NCI-H82 (cell line): ENCODE measurements at places on chromosomes 1 and 21.

- peak; percentile 92 for DNase-seq
Measured at GRCh38 chr1:205301205-205301821, 20.2 kb downstream of the NUAK2 start.

DNA sequence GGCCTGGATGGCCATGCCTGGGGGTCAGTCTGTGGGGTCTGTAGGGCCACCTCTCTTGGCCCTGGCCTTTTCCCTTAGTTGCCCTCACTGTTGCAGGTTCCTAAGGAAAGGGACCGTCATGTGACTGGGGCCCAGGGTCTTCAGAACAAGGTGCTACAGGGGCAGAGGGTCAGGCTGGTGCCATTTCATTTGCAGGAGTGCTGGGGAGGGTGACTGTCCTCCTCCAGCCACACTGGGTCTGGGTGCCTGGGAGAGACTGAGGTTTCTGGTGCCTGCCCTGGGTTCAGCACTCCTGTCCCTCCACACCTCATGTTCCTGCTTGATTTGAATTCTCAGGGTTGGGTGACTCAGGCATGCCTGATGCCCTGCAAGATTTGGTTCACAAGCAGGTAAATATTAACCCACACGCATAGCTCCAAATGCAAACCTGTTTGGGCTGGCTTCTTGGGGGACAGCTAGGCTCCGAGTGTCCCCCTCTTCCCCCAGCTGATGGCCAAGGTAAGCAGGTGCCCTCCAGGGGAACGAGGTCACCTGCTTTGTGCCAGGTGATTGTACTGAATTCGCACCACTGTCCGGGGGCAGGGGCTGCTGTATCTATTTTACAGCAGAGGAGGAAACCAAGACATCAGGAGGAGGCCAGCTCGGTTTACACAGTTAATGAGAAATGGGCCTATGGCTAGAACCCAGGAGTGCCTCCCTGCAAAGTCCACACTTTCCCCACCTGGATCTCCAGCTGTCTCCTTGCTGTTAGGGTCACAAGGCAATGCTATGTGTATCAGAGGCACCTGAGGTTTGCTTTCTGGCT lies 20.3 kb downstream of the ARHGEF10L start:
- DNase-seq: no peak

DNA sequence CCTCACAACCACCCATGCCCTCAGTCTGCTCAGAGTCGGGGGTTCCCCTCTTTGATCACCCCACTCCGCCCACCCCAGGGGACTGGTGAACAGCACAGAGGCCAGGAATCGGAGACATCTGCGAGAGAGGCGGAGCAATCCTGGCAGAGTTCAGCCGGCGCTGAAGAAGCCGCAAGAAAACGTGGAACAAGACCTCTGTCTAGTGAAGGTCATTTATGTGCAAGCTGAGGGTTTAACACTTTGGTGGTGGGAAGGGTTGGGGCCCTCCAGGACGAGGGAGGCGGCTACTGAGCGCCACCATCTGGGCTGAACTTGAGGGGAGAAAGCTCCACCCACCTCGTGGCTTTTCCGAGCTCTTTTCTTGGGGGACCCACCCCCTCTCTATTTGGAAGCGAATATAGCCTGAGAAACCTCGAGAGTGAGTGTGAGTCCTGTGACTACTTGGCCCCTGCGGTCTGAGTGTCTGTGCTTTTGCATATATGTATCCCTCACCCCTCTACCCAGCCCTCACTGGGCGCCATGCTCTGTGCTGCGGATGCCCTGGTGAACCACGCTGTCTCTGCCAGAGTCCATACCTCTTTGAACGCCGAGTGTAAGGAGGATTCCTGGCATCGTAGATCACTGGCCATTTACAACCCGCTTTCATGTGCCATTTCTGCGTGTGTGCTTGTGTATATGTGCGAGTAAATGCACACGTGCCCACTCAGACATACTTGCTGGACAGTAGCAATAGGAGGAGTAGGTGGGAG lies 1.2 kb upstream of the EPHA10 start:
- DNase-seq: peak; percentile 85

DNA sequence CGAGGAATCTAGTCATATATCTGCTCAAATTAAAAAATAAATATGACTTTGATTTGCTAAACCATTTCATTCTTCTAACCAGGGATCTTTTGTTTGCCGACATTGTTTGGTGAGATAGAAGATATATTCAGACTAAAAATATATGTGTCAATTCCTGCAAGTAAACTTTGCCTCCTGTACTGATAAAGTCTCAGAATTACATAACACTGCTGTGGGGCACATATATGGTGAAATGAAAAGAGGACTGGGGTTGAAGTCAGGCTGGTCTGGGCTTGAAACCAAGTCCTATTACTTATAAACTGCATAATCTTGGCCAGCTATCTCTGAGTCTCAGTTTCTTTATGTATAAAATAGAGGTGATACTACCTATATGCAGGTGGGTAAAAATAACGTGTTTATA lies 9.8 kb downstream of the SCMH1 start:
- no peak for DNase-seq

- DNase-seq: no peak
Measured at GRCh38 chr1:64137412-64137803, 66.0 kb upstream of the UBE2U start.

DNA sequence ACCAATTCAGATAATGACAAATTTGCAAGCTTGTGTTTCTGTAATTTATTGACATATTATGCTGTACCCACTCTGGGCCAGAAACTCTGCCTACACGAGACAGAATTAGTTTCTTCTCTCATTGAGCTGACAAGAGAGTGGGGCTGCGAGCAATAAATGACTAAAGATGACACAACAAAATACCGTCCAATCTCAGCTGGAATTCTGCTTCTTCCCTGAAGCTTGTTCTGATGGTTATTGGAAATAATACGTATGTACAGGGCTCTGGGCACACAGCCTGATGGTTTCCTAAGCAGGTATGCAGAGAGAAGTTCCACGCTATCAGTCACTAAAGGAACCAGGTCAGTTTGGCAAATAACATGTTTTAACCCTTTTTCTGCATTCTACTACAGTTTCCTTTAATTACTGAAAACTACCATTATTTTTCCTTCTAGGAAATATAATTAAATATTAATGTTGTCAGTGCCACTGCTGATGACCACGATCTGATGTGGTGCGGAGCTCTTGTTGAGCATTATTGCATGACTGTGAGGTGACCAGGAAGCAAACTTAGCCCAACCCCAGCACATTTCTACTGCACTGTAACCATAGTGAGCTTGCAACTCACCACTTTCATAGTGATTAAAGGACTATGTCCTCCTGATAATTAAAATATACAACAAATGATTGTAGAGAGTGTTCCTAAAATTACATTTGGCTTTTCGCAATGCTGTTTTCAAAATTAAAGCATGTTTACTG lies 221.4 kb upstream of the L1TD1 start:
- DNase-seq: no peak

DNA sequence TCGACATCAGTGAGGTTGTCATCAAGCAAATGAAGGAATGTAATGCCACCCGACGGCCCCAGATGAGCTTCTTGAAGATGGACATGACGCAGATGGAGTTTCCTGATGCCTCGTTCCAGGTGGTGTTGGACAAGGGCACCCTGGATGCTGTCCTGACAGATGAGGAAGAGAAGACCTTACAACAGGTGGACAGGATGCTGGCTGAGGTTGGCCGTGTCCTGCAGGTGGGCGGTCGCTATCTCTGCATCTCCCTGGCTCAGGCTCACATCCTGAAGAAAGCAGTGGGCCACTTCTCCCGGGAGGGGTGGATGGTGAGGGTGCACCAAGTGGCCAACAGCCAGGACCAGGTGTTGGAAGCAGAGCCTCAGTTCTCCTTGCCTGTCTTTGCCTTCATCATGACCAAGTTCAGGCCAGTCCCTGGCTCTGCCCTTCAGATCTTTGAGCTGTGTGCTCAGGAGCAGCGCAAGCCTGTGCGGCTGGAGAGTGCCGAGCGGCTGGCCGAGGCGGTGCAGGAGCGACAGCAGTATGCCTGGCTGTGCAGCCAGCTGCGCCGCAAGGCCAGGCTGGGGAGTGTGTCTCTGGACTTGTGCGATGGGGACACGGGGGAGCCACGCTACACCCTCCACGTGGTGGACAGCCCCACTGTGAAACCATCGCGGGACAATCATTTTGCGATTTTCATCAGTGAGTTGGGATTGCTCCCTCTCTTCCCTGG lies 2.5 kb downstream of the METTL13 start:
- no peak for DNase-seq

DNA sequence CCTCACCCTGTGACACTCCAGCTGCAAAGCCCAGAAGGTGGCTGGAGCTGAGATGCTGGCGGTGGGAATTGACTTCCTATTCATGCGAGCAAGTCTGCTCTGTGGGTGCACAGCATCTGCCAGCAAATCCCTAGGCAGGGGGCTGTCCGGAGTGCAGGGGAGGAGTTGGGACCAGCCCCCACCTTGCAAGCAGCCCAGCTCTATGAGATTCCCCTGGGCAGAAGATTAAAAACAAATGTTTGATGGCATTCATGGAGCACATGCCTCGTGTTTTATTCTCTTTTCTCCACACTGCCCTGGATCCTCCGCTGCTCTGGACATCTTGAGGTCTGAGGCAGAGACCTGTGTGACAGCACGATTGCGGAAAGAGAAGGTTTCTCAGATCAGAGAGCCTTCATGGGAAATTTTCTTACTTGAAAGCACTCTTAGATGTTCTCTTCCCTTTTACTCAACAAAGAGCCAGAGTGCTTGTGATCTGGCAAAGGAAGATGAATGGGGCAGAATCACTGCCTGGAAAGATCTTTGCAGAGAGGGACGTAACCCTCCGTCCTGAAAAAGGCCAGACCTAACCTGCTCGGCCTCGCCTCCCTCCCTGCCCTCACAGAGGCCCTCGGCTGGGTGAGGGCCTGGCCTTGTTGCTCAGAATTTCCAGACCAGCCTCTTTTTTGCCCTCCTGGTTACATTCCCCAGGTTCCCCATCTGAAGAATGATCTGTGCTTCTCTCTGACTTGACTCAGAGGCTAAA lies 597.1 kb downstream of the KIF26B start:
- DNase-seq: peak; percentile 49

DNA sequence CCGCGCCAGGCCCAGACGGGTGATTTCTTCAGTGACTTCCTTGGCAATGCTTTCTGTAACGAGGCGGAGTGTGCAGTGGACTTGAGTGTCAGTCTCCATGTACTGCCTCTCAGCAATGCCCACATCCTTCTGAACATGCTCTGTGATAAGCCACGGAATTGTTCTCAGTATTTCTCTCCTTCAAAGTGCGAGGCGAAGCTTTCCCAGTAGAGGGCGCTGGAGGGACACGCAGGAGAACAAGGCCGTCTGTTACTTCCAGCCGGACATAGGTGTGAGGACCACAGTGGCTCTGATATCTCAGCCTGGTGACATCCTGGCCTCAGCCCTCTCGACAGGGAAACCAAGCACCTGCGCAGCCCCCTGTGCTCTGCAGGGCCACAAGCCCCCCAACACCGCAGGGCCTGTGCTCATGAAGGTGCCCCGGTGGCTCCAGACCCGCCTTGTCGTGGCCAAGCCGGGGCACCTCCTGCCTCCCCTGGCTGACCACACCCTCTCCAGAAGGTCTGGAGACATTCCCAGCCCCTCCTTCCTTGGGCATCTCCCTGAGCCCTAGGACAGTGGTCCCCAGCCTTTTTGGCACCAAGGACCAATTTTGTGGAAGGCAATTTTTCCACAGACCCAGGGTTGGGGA lies 46.1 kb upstream of the BACE2 start:
- DNase-seq: peak; percentile 83

- DNase-seq: no peak
Measured at GRCh38 chr1:33441088-33441745, 10.3 kb upstream of the PHC2 start.

DNA sequence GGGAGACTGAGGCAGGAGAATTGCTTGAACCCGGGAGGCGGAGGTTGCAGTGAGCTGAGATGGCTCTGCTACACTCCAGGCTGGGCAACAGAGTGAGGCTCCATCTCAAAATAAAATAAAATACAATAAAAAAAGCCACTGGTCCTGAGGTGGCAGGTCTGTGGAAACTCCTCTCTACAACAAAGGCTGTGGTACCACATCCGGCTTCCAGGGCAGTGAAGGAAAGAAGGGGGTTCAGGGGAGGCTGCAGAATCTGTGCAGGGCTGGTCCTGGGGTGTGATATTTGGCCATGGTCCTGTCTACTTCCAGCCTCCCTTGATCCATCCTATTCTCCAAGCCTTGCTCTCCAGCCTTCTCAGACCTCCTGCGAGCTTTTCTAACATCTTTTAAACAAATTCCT lies 731 bp upstream of the ZNF683 start:
- DNase-seq: no peak

- peak; percentile 51 for DNase-seq
Measured at GRCh38 chr1:163201906-163202305, 810 bp downstream of the RGS5 start.

- DNase-seq: no peak
Measured at GRCh38 chr21:46363698-46364097, 39.7 kb downstream of the PCNT start.

DNA sequence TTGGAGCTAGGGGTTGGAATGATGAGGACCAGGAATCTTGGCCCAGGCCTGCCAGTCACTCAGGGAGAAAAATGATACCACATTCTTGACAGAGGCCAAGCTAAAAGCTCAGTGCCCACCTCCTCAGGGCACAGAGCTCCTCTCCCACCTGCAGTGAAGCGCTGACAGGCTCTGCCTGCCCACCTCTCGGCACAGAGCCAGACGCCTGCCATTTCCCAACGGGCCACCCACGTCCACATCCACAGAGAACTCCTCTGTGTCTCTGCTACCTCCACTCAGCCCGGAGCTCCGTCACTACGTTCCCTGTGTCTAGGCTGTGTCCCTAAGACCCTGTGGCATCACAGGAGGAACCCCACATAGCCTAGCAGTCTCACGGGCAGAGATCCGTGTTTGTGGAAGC lies 60.8 kb downstream of the MRPL37 start:
- DNase-seq: no peak

- DNase-seq: no peak
Measured at GRCh38 chr1:53888681-53889080, 916 bp downstream of the YIPF1 start.

- no peak for DNase-seq
Measured at GRCh38 chr1:175830500-175830899, 87.1 kb upstream of the TNR start.

DNA sequence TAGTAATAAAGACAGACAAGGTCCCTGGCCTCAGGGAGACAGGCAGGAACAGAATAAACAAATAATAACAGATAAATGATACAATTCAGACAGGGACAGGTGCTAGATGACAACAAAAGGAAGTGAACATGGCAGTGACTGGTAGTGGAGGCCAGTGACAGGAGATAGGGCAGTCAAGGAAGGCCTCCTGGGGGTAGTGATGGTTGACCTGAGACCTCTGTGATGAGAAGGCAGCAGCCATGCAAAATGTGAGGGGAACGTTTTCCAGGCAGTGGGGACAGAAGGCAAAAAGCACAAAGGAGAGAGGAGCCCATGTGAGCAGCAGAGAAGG lies 18.5 kb downstream of the OPTC start:
- no peak for DNase-seq

- no peak for DNase-seq
Measured at GRCh38 chr1:65994223-65994622, 201.5 kb downstream of the PDE4B start.

- peak; percentile 15 for DNase-seq
Measured at GRCh38 chr1:177432897-177433296, 262.1 kb downstream of the BRINP2 start.

- no peak for DNase-seq
Measured at GRCh38 chr1:158417586-158417985, 8.5 kb downstream of the OR10K2 start.
